ENCODE measurements at places on chromosomes 1 and 21.

GRCh38 chr1:77709727-77710126 lies 27.3 kb upstream of the ZZZ3 start:
- peaks cover 60% of the 10 kb centered on the region for H3K36me3 ChIP-seq
- no peak for DNase-seq
- H3K27me3 ChIP-seq = no peaks in the 10 kb centered on the region
- H3K4me1 ChIP-seq = no peaks in the 10 kb centered on the region
- no peak overlapping the region for H3K27ac ChIP-seq

DNA sequence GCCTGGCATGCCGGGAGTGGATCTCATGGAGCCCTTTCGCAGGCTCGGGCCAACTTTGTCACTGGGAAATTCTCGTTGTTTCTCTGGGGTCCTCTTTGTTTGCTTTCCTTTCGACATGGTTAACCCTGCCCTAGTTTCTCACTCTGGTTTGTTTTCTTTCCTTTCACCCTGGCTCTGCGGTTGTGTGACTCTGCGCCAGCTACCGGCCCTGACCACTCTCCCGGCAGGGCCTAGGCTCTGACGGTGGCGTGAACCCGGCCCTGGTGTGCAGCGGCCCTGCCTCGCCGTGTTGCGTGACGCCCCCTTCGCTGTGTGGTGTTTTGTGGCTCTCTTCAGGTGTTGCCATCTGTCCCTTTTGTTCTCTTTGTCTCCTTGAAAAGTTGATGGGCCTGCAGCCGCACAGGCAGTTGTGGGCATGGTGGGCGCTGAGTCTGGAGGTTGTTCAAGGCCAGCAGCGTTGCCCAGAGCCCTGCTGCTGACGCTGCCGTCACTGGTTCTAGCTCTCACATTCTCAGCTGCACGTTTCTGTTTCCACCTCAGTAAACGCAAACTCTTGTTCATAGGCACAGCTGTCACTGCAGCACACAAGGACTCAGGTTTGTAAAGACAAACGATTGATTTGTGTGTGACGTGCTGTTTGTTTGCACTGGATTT lies 64.6 kb upstream of the DIP2A start:
- H3K4me1 ChIP-seq = no peaks in the 10 kb centered on the region
- no peak for DNase-seq
- peaks cover 65% of the 10 kb centered on the region for H3K36me3 ChIP-seq
- no peak overlapping the region for H3K4me3 ChIP-seq

DNA sequence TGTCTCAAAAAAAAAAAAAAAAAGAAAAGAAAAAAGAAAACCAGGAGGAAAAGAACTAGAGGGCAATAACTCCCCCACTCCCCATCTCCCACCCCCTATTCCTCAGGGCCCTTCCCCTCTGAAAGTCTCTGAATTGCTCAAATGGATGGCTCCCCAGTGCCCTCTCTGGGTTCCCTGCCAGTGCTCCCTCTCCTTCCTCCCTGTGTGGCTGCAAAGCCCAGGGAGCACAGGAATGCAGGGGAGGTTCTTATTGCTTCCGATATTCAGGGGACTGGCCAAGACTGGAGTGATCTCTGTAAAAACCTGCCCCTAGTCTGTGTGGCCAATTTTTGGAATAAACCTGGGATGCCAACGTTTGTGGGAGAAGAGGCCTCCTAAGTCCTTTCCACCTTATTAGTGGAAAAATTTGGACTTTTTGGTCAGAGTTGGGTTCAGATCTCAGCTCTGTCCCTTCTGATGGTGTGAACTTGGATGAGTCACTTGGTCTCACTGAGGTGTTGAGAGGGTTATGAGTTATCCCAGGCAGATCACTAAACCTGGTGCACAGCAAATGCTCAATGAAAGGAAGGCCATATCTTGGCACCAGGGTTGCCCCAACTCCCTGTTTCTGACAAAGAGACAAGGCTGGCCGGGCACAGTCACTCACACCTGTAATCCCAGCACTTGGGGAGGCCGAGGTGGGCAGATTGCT lies 13.4 kb upstream of the ARHGEF10L start:
- H3K4me3 ChIP-seq = no peak overlapping the region
- no peak for DNase-seq
- no peaks in the 10 kb centered on the region for H3K27me3 ChIP-seq
- peak overlapping the region; percentile 81 for H3K27ac ChIP-seq
- H3K4me1 ChIP-seq = peaks cover 46% of the 10 kb centered on the region
- no peaks in the 10 kb centered on the region for H3K36me3 ChIP-seq

DNA sequence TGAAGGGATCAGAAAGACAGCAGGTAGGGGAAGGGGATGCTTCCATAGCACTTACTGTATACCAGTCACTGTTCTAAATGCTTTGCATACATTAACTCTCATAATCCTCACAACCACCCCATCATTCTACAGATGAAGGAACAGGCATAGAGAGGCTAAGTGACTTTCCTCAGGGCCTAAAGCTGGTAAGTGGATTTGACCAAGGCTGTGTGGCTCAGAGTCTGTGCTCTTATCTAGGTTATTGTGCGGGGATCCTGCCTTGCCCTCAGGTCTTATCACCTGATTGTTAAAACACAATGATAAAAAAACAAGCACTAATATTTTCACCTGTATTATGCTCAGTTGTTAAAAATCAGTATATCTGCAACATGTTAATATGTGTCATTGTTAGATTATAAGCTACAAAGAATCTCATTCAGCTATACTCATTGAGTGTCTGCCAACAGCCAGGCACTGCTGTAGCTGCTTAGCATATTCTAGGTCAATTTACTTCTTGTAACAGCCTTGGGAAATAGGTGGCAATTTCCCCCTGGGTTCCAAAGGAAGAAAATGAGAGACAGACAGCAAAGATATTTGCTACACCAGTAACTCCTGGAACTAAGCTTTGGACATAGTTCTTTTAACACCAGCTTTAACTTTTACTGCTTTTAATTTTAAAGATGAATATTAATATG lies 38.6 kb upstream of the RBM15 start:
- H3K27ac ChIP-seq = no peak overlapping the region
- no peaks in the 10 kb centered on the region for H3K36me3 ChIP-seq
- no peaks in the 10 kb centered on the region for H3K27me3 ChIP-seq
- H3K4me1 ChIP-seq = no peaks in the 10 kb centered on the region

GRCh38 chr1:30081379-30082102 lies 641.8 kb downstream of the MATN1 start:
- H3K4me1 ChIP-seq = peaks cover 47% of the 10 kb centered on the region
- no peak overlapping the region for H3K27ac ChIP-seq
- no peaks in the 10 kb centered on the region for H3K36me3 ChIP-seq

GRCh38 chr1:59146651-59147358 lies 150.1 kb upstream of the FGGY start:
- no peaks in the 10 kb centered on the region for H3K36me3 ChIP-seq
- peak overlapping the region; percentile 58 for H3K4me3 ChIP-seq
- peaks cover 46% of the 10 kb centered on the region for H3K4me1 ChIP-seq
- H3K27me3 ChIP-seq = no peaks in the 10 kb centered on the region

Data from tibial artery (tissue), 4 donors.